Activated CD4-positive, alpha-beta T cell treated with anti-CD3 and anti-CD28 coated beads for 36 hours (primary cell): ENCODE measurements at places on chromosomes 7 and 10.
A peak's percentile ranks its signal among the peaks of the same experiment; 100 is the strongest.

DNA sequence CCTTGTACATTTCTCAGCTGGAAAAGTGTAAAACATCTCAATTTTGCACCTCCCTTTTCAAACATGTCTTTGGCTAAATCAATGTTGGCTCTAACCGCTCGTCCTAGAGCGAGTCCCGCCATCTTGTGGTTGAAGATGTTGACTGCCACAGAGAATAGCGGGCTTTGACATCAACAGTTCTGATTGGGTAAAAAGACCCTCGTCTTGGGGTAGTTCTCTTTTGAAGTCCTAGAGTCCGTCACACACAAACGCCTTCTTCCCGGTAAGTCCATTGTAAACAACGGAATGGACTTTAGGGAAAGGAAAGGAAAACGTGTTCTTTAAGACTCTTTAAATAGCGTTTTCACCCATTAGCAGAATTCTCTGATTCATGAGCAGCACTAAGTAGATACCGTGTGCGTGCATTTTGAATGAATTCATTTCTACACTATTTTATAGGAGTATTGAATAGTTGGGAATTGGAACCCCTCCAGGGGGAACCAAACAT lies 452 bp upstream of the RPP30 start:
- DNase-seq: peak; percentile 69

DNA sequence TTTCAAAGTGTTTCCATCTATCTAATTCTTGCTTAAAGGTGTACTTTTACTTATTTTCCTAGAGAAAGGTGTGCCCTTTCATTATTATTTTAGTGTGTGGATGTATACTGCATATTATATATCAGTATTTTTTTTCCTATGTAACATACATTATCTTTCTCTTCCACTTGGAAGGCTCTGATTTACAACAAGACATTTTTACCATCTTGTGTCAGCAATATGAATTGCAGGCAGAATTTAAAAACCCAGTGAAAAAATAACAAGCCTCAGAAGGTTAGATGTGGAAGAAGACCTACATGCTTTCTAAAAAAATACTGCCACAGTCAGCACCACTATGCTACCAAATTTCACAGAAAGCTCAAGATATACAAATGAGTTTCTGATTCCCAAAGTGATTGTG lies 327.7 kb upstream of the STEAP1 start:
- no peak for DNase-seq

- no peak for DNase-seq
Observed at GRCh38 chr7:108461840-108462239, 5.6 kb upstream of the NRCAM start.

- no peak for DNase-seq
Observed at GRCh38 chr10:132893090-132893489, 49.3 kb downstream of the CFAP46 start.

DNA sequence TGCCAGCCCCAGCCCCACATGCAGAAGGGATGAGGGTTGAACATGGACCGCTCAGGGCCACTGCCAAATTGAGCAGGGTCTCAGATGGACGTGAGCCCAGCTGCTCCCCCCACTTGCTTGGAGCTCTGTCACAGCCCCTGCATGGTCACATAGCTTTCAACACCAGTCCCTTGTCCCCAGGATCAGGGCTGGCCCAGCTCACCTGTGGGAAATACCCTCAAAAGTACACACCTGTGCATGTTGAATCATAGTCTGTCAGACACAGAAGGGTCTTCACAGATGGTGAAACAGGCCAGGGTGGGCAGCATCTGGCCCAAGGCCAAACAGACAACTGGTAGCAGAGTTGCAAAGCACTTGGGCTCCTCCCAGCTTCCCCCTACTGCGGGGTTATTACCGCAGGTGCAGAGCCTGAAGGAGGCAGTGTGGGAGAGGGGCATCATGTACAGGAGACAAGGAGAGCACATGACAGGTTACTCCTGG lies 77.6 kb upstream of the UNC5B start:
- no peak for DNase-seq

- no peak for DNase-seq
Observed at GRCh38 chr7:414681-415560, 104.7 kb downstream of the PDGFA start.

DNA sequence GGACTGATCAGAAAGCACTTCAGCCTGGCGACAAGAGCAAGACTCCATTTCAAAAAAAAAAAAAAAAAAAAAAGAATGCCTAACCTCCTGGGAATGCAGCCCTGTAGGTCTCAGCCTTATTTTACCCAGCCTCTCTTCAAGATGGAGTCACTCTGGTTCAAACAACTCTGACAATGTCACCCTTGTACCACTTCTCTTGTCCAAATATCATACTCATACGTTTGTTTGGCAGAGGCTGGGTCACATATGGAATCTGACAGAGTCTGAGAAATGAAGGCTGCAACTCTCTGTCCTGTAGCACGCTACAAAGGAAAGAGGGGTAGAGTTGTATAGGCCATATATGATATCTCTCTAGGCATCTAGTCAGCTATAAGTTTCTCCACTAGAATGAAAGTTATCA lies 58.6 kb upstream of the GSAP start:
- no peak for DNase-seq

DNA sequence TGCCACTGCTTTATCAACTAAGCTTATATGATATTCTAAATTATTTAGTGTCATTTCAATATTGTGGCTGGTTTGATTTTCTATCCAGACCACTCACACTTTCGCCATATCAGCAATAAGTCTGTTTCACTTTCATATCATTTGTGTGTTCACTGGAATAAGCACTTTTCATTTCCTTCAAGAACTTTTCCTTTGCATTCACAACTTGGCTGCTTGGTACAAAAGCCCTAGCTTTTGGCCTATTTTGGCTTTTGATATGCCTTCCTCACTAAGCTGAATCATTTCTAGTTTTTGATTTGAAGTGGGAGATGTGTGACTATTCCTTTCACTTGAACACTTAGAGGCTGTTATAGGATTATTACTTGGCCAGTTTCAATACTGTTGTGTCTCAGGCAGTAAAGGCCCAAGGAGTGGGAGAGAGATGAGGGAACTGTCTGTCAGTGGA lies 120.9 kb upstream of the NAMPT start:
- DNase-seq: peak; percentile 39

GRCh38 chr10:33160151-33160550 lies 174.3 kb downstream of the NRP1 start:
- no peak for DNase-seq

GRCh38 chr7:83739527-83739926 lies 90.6 kb upstream of the SEMA3E start:
- DNase-seq: no peak
